ENCODE measurements at places on chromosomes 5 and 9. TPM values are rescaled to one million over a fixed set of nuclear protein-coding genes. Genes with fewer than 3 reads are reported as not detected.

Gene KIF4B
- not detected for total RNA-seq

Gene PCDHB3
- total RNA-seq: 12.1 TPM

Gene SCGB3A2
- total RNA-seq: not detected

Gene IGFBPL1
- 2.8 TPM for total RNA-seq

Gene PCDHGC3
- 90.8 TPM for total RNA-seq

GRCh38 chr5:39716532-39717028, 291.8 kb upstream of the DAB2 start:
- no peak for DNase-seq

DNA sequence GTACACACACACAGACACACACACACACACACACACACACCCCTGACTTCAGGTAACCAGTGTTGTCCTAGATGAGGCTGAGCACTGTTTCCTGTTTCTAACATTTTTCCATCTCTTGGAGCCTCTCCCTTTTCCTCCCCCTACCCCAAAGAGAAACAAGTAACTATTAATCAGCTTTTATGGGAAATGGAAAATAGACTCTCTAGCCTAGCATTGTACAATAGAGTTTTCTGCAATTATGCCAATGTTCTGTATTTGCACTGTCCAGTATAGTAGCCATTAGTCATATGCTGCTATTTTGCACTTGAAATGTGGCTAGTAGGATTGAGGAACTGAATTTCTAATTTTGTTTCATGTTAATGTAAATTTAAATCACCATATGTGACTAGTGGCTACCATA, 33.1 kb downstream of the RAB3C start:
- DNase-seq: no peak

DNA sequence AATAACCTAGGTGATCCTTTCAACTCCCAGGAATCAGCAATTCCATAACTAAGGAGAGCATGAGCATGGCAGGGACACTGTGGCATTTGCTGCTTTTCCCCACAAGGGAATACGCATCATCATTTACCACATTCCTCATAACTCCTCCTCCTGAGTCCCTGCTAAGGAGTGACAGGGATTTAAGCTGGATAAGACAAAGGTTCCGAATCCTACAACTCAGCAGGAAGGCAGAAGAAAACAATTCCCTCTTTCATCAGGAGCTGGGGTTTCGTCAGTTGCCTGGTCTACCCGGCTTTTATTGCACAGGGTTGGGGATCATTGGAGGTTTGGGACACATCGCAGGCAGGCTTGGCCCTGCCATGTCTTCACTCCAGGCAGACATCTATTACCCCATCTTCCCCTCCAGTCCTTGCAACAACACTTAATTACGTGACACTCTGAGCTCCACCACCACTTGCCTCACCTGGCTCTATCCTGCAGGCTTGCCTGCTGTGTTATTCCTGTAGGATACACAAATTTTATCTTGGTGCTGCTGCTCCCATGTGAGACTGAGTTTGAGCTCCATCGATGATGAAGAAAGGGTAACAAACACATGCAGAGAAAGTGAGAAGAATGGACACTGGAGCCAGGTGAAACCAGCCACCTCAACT, 563.0 kb upstream of the KLF4 start:
- no peak for DNase-seq

DNA sequence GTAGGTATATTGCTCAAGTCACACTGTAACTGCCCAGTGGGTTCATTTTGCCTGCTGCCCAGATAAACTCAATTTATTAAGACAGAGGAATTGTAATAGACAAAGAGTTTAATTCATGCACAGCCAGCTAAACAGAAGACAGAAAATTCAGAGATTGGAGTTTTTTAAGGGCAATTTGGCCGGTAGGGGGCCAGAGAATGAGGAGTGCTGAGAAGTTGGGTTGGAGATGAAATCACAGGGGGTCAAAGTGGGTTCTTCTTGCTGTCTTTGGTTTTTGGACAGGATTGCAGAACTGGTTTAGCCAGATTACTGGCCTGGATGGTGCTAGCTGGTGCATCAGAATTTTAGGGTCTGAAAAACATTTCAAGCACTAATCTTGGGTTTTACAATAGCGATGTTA, 20.7 kb upstream of the IL33 start:
- no peak for DNase-seq

DNA sequence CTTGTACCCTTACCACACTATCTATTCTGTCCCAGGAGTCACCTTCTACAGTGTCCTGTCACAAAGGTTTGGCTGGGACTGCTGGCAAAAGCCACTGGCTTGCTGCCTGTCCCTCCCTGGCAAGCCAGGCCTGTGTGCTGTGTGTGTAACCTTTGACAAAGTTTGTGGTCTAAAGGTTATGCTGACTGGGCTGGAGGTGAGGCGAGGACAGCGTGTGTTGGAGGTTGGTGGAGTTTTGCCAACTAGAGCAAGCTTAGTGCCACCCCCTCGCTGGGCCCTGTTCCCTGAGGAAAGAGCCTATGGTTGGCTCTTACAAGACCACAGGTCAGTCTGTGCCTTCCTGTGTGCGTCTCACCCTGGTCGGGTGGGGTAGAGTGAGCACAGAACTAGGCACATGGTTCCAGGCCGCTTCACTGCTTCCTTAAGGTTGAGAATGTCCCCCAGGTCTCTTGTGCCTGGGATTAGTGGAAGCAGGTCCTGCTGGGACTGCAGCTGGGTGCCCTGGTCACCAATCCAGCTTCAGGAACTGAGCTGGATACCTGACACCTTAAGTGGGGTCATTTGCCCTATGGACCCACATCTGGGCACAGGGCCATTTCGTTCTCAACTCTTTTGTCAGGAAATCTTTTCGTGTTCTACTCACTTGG, 152.2 kb downstream of the GADD45G start:
- DNase-seq: no peak

DNA sequence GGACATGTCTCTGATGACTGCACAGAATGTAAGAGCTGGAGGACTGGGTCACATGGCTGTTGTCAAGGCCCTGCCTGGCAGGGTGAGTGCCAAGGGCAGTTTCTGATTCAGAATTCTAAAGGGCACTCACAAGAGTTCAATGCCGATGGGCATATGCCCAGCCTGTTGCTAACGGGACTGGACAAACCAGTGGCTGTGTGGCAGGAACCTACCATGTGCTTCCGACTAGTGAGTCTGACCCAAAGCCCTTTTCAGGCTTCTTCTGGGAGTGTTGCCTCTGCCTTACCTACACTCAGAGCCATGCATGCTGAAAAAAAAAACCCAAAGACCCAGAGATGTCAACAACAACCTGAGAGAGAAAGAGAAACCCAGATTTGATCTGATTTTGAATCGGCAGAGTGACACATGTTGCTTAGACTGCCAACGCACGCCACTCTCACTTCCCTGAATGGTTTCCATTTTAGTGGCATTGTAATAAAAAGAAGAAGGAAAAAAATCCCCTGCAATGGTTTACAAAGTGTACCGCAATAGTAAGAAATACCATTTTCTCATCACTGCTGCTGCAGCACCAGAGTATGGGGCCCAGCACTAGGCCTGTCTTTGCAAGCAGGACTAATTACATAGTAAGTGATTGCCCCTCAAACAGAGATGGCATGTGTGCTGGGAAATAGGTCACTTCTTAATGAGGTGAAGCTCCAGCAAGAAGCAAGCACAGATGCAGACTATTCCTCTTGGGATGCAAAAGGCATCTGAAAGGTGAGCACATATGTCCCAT, 194.3 kb downstream of the PALM2AKAP2 start:
- DNase-seq: no peak
